ENCODE measurements at places on chromosomes 13 and 19.

DNA sequence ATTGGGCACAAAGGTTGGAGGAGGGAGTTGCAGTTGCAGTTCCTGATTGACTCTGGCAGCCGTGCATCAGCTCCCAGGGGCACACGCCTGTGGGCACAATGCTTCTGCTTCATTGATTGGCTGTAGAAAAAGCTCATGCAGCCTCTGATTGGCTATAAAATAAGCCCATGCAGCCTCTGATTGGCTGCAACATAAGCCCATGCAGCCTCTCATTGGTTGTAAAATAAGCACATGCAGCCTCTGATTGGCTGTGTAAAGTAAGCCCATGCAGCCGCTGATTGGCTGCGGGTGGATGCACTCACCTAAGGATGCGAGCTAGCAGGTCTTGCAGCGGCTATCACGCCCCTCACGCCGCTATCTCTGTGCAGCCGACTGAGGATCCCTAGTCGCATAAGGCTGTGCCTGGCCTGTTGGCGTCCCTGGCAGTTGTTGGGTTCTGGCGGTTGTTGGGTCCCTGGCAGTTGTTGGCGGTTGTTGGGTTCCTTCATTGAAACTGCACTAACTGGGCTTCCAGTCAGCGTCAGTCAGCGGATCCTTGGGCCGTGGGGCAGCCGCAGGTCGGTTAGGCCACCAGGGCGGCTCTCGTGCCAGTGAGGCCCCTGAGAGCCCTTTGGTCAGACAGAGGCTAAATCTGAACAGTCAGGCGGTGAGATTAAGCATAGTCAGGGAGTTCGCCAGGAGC lies at the start of gene SIGLECL1:
Gene SIGLECL1 (plus strand): TSS at position 295 of the 682 bp plus-strand sequence. CDS start 12,993 bp downstream, outside the sequence.
- DNase-seq, result no peak

DNA sequence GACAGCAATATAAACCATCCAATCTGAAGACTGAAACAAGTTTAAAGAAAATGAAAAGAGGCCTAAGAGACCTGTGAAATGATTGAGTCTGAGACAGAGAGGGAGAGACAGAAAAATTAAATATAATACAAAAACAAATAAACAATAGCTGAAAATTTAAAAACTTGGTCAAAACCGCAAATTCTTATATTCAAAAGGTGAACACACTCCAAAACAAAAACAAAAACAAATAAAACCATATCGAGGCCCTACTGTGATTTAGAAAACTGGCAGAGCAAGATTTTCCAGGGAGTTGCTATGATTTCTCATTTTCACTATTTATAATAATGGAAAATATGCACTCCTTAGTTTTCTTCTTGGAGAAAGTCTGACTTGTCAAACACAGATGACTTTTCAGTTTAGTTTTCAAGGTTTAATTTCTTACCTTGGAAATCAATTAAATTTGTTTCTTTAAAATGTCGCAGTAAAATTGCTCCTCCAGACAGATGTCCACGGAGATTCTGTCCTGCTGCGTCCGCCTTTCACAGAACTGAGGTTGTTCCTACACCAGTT lies 1420.3 kb downstream of the UQCRFS1 start:
- DNase-seq, result no peak

- peak; percentile 18 for DNase-seq
Measured at GRCh38 chr19:3760871-3761361, 576 bp downstream of the APBA3 start.

- no peak for DNase-seq
Measured at GRCh38 chr19:6223461-6224307, 56.1 kb downstream of the MLLT1 start.

GRCh38 chr13:22428188-22428828 lies 752.5 kb upstream of the SGCG start:
- no peak for DNase-seq

DNA sequence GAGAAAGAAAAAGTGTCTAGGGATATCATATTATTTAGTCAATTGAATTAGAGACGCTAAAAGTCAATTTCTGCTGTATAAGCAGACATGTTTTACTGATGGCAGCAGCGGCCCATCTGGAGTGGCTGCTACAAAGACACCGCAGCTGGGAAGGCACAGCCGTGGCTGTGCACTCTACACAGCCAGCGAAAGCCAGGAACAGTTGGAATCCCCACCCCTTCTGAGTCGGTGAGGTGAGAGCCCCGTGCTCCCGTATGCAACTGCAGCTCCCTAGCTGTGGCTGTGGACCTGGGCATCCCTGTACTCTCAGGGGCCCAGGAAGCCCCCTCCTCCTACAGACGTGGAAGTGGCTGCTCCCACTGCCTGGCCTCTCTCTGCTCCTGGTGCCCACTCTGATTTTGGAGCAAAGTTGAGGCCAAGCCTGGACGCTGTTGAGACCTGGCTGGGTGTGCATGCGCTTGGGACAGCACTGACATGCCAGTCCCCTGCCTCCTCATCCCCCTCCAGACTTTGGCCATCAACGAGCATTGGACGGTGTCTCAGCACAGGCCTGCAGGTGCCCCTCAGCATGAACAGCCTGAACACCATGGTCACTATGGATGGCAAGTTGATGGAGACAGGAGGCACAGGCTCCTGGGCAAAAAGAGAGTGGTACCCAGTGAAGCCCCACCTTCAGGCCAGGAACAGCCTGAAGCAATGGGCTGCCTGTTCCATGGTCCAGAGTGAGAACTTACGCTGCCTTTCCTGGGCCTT lies 944.0 kb upstream of the MIR17HG start:
- no peak for DNase-seq

GRCh38 chr13:67216864-67217263 lies 13.3 kb downstream of the PCDH9 start:
- no peak for DNase-seq

GRCh38 chr19:19446655-19447437 lies 41.4 kb downstream of the GATAD2A start:
- no peak for DNase-seq

- DNase-seq, result no peak
Measured at GRCh38 chr13:42895776-42896175, 96.3 kb downstream of the EPSTI1 start.

DNA sequence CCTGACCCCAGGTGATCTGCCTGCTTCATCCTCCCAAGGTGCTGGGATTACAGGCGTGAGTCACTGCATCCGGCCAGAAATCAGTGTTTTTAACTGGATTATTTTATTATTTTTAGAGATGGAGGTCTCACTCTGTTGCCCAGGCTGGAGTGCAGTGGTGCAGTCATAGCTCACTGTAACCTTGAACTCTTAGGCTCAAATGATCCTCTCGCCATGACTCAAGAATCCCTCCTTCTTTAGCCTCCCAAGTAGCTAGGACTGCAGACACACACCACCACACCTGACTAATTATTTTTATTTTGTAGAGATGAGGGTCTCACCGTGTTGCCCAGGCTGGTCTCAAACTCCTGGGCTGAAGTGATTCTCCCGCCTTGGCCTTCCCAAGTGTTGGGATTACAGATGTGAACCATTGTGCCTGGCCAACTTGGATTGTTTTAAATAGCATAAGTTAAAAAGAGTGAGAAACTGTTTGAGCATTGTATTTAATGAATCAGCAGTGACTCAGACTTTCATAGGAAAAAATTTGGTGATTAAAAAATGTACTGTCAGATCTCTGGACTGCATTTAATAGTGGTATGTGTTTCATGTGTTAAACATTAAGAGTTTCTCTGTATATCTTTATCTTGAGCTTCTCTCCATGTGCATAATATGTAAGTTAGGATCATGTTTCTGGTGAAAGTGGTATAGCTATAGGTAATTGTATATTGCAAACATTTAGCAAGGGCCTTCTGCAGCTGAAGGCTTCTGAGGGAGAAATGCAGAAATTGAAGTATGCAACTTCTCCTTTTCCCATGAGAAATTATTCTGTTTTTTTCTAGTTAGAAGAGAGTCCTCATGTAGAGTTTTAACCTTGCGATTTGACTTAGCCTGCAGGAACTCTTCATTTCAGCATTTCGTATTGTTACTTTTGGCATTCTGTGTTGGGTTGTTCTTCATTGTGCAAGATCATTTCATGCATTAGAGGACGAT lies 121.2 kb downstream of the PCCA start:
- DNase-seq, result peak; percentile 75

DNA sequence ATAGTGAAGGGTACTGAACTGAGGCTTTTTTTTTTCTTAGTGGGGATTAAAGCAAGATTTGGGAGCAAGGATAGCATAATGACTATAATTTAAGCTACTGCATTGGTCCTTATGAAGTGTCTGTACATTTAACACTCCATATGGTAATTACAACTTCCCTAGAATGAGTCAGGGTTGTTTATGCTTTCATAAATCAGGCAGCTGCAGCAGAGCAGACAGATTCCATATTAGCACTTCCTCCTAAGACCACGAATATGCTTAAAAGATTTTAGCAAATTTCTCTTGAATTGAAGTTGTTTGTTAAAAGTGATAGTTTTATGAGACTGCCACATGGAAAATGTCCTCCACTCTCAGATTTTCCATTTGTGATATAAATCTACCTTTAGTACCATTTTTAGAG lies 401.1 kb upstream of the SPRY2 start:
- no peak for DNase-seq

GRCh38 chr19:16160943-16161560 lies 12.3 kb downstream of the CIB3 start:
- DNase-seq, result peak; percentile 80

GRCh38 chr13:80901111-80901510 lies 560.2 kb upstream of the SPRY2 start:
- no peak for DNase-seq

GRCh38 chr13:43304945-43305344 lies 281.6 kb downstream of the DNAJC15 start:
- no peak for DNase-seq

DNA sequence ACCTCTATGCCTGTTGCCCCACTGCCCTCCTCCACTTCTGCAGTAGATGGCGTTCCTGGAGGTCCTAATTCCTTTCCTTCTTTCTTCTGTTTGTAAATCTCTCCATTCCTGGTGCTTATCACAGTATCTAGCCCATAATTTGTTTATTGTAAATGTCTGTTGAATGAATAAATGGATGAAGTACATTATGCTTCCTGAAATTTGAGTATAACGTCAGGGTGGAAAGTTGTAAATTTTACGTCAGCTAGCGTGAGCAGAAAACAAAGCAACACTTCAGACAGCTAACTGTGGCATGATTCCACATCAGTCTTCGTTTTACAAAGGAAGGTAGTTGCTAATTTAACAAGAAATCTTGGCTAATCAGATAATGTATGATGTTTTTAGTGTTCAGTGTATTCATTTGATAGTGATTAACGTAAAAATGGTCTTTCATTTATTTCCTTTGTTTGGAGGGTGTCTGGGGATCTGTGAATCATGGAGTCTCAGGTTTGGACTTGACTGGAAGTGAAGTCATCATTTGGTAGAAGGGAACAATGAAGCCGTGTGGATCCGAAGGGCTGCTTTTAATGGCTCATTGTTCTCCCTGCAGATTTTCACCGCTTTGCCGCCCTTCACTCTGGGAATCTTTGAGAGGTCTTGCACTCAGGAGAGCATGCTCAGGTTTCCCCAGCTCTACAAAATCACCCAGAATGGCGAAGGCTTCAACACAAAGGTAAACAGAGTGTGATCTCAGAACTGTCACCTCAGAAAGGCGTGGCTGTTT lies 215.1 kb downstream of the SHISA2 start:
- no peak for DNase-seq

DNA sequence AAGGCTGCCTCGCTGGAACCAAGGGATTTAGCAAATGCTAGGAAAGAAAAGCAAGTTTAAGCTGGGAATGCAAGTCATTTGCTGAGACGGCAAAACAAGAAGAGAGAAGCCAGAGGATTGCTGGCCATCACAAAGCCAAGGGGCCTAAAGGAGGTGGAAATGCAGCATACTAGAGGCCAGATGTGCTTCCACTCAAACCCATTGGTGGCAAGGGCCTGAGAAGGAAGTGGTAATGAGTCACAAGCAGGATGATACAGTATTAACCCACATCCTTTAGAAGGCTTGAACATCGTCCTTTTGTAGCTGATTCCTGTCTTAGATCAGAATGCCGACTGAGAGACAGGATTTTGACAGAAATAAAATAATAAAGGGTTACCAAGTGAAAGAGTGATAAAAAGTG lies 68.2 kb downstream of the ITGBL1 start:
- peak; percentile 90 for DNase-seq

DNA sequence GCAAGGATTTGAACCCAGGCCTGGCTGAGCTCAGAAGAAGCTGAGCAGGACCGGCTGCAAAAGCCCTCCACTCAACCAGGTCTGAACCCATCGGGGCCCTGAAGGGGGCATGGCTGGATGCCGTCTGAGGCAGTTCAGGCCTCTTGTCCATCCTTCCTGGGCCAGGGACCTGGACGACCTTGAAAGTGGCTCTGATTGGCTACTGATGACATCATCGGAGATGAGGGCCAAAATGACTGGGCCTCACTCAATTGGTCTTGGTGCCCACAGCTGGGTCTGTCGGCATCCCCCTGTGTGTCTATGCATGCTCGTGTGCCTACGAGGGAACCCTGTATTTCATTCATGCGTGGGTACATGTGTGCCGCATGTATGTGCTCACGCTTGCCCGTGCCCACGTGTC lies 71.8 kb downstream of the PTPRS start:
- no peak for DNase-seq

- DNase-seq, result peak; percentile 95
Measured at GRCh38 chr19:11089254-11090013, at the start of gene LDLR. Gene LDLR, plus strand, starts transcription at chr19:11089463. Its CDS starts 86 bp downstream, at chr19:11089549.

DNA sequence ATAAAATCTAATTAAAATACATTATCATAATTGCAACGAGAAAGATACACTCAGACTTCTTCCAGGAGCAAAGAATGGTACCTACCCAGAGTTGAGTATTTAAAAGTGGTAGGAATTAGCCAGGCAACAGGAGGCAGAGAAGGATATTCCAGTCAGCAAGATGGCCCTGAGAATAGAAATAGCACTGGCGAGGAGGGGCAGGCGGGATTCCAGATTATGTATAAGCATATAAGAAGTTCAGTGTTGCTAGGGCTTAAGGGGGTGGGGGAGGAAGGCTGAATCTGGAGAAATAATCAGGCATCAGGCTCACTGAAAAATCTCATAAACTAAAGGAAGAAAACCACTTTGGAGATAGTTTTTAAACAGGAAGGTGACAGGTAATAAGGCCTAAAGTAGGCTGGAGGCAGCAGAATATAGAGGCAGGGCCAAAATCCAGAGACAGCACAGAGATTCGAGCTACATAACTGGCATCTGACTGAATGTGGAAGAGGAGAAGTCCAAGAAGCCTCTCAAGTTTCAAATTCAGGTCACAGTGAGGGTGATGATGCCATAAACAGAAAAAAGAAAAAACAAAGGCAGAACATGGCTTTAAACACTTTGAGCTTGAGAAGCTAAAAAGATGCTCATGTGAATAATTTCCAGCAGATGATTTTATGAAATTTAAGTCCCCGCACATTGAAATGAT lies 7.5 kb downstream of the KPNA3 start:
- DNase-seq, result no peak

DNA sequence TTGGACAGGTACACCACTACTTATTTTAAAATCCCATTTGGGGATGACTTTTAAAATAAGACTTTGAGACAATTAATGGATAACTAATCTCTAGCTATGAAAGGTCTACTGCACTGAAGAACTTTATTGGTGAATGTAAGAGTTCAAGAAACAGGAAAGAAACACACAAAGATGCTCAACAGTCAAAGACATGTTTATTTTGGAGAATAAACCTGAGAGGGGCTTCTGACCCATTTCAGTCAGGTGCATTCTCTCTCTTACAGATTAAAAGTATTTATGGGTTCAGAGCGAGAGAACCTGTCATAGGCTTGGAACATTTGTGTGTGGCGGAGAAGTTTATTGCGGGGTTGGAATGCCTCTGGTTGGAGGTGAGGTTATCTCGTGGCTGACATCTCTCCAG lies 94.3 kb upstream of the USP29 start:
- DNase-seq, result no peak
